ENCODE measurements at places on chromosomes 11 and 22.

- DNase-seq = no peak
Observed at GRCh38 chr22:40199223-40199622, 21.5 kb downstream of the TNRC6B start.

GRCh38 chr11:17558025-17558780 is 11.1 kb downstream of the OTOG start:
- DNase-seq = no peak

DNA sequence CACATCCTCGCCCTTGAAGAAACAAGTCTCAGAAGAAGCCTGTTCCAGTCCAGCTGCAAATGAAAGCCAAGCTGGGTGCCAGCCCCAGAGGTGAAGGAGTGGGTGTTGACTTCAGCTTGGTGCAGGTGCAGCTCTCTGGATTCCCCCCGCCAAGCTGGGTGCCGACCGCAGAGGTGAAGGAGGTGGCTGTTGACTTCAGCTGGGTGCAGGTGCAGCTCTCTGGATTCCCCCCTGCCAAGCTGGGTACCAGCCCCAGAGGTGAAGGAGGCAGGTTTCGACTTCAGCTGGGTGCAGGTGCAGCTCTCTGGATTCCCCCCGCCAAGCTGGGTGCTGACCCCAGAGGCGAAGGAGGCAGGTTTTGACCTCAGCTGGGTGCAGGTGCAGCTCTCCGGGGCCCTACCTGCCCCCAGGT is 1234.0 kb downstream of the TBC1D22A start:
- no peak for DNase-seq

GRCh38 chr11:33500861-33501479 is 199.7 kb downstream of the C11orf91 start:
- DNase-seq = peak; percentile 64

GRCh38 chr11:87819151-87819550 is 356.1 kb downstream of the RAB38 start:
- DNase-seq = no peak

DNA sequence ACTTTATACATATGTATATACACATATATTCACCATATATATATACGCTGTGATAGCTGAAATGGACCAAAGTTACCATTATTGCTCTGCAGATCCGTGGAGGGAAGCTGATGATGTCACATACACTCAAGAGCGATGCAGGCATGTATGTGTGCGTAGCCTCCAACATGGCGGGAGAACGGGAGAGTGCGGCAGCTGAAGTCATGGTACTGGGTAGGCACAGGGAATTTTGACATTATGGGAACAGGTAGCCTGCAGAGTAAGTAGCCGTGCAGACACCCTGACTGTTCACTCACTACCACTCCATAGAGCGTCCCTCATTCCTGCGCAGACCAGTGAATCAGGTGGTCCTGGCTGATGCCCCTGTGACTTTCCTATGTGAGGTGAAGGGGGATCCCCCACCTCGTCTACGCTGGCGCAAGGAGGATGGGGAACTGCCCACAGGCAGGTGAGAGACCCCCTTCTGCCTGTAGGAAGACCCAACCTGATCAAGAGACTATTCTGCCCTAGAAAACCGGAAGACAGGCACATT is 4.7 kb downstream of the ROBO3 start:
- DNase-seq = no peak

- no peak for DNase-seq
Observed at GRCh38 chr11:26904132-26904531, 89.8 kb upstream of the FIBIN start.

- no peak for DNase-seq
Observed at GRCh38 chr11:89327885-89328284, 150.2 kb downstream of the TYR start.

- DNase-seq = peak; percentile 43
Observed at GRCh38 chr11:26231252-26231661, 100.7 kb upstream of the ANO3 start.

- peak; percentile 93 for DNase-seq
Observed at GRCh38 chr11:11148104-11148509, 204.9 kb downstream of the CSNK2A3 start.

- DNase-seq = no peak
Observed at GRCh38 chr22:46910624-46911023, 148.2 kb downstream of the TBC1D22A start.

- no peak for DNase-seq
Observed at GRCh38 chr11:124079631-124080326, 35.5 kb upstream of the VWA5A start.

DNA sequence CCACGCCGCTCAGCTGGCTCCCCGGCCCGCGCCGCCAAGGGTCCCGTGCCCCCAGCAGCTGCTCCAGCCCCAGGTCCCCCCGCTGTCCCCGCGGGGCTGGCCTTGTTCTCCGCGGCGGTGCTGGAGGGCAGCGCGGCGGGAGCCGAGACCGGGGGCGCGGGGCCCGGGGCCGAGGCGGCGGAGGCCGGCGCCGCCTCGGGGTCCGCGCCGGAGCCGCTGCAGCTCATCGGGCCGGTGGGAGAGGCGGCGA is 128 bp downstream of the TAF10 start:
- DNase-seq = no peak

DNA sequence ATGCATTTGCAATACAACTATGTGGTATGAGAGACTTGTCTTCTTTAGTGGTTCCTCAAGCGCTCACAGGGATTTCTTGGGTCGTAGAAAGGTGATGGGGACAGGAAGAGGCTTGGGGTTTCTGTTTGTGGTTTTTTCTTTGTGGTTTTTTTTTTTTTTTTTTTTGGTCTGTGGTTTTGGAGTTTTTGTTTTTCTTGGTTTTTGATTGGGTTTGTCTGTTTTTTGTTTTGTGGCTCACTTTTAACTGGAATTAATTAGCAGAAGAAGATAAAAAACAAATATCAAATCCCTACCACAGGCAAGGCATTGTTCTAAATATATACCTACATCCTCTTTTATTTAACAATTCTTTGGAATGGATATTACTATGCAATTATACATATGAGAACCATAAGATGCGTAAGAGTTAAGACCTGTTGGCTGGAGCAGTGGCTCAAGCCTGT is 5.5 kb downstream of the TTC28 start:
- DNase-seq = peak; percentile 55
